ENCODE measurements at places on chromosomes 13 and 19. TPM values are rescaled to one million over a fixed set of nuclear protein-coding genes. Genes with fewer than 3 reads are reported as not detected.

DNA sequence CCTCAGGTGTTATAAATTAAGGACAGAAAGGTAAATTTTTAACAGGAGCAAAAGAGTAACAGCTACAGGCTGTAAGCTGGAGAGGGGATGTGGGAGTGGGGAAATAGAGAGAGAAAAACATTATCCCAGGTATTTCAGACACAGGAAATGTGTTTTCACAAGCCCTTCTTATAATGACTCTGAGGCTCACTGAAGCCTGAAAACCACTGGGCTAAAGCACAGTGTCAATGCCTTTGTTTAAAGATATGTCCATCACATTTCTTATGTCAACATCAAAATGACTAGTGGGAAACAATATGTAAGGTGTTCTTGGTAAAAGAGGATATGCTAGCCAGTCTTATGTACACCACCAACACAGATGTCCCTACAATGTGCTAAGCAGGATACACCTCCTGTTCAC lies 365.9 kb downstream of the FGF14 start:
- no peak for DNase-seq

ZNF541 gene
- 0.90 TPM for total RNA-seq

EHD2 gene
- 72.0 TPM for total RNA-seq

GRCh38 chr13:48738311-48738710 lies 84.6 kb downstream of the CYSLTR2 start:
- no peak for DNase-seq

DNA sequence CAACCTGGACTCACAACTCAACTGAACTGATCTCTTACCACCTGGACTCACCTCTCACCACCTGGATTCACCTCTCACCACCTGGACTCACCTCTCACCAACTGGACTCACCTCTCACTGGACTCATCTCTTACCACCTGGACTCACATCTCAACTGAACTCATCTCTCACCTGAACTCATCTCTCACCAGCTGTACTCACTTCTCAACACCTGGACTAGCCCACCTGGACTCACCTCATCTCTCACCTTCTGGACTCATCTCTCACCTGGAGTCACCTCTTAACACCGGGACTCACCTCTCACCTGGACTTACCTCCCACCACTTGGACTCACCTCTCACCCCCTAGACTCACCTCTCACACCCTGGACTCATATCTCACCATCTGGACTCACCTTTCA lies 7.3 kb upstream of the CASP14 start:
- no peak for DNase-seq

DNA sequence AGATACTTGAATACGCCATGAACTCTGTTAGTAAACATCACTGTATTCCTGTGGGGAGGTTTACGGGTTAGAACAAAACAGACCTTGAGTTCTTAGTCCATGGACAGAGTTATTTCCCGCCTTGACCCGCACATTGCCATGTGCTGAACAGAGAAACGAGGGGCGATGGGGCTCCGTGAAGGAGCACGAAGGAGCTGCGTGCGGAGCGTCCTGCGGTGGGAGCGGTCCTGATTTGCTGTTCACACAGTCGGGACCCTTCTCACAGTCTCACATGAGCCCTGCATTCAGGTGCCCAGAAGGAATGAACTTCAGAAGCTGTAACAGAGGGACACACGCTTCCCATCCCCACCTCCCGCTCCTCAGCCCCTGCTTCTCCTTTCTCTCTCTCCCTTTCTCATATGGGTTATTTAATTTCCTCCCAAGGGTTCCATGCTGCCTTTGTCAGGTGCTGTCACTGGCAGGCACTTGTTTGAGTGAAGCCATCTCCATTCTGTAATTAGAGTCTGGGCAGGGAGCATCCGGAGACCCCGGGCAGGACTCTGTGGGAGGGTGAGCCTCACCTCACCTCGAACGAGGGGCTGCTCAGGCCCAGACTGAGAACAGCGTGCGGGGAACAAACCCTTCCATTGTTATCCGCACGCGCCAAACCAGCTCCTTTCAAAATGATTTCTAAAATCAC lies 76.9 kb downstream of the TEX29 start:
- DNase-seq = no peak

- DNase-seq = no peak
Observed at GRCh38 chr13:59755632-59756290, 408.0 kb downstream of the DIAPH3 start.

PSG2 gene
- not detected for total RNA-seq

GRCh38 chr19:16625163-16625958 lies 2.6 kb downstream of the MED26 start:
- no peak for DNase-seq

PDE4C gene
- total RNA-seq = not detected

GRCh38 chr19:811506-812048 lies 10.2 kb downstream of the PLPPR3 start:
- no peak for DNase-seq

DNA sequence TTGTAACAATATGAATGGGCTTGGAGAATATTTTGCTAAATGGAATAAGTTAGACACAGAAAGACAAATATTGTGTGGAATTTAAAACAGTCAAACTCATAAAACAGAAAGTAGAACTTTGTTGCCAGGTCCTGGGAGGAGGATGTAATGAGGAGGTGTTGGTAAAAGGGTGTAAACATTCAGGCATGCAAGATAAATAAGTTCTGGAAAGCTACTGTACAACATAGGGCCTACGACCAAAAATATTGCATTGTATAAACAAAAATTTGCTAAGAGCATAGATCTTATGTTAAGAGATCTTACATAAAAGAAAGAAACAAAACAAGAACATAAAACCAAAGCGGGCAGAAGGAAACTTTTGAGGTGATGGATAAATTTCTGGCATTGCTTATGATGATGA lies 1907.8 kb upstream of the PCDH20 start:
- no peak for DNase-seq

C13orf42 gene
- not detected for total RNA-seq

DNA sequence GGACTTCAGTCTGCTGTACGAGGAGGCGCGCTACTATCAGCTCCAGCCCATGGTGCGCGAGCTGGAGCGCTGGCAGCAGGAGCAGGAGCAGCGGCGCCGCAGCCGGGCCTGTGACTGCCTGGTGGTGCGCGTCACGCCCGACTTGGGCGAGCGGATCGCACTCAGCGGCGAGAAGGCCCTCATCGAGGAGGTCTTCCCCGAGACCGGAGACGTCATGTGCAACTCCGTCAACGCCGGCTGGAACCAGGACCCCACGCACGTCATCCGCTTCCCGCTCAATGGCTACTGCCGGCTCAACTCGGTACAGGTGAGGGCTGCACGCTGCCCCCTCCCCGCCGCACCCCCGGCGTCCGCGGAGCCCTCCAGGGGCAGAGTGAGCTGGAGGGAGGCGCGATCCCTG lies 14.6 kb downstream of the KCTD15 start:
- DNase-seq = no peak

DNA sequence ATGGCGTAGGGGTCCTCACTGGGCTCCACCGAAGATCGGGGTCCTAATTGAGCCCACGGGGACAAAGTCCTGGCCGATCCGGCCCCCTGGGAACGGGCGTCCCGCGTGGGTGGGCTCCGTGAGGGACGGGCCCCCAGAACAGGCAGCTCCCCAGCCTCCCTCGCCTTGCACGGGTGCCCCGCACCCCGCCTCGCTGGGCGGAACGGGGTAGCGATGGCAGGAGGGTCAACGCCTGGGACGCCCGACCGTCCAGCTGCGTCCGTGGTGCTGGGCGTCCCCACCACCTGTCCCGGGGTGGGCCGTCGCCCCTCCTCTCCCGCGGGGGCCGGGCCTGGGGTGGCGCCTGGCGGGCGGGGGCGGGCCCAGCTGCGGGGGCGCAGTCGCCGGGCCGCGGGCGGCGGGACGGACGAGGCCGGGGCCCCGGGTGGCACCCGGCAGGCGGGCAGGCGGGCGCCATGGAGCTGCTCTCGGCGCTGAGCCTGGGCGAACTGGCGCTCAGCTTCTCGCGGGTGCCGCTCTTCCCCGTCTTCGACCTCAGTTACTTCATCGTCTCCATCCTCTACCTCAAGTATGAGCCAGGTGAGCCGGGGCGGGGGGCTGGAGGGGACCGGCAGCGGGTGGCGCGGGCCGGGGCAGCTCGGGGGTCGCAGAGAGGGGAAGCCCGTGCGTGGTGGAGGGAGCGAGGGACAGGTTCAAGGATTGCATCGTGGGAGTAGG lies at the start of gene TMEM38A:
TSS of gene TMEM38A (plus strand) at position 377 of the 717 bp plus-strand sequence. CDS start at position 456, 79 bp downstream.
- peak; percentile 26 for DNase-seq

DNA sequence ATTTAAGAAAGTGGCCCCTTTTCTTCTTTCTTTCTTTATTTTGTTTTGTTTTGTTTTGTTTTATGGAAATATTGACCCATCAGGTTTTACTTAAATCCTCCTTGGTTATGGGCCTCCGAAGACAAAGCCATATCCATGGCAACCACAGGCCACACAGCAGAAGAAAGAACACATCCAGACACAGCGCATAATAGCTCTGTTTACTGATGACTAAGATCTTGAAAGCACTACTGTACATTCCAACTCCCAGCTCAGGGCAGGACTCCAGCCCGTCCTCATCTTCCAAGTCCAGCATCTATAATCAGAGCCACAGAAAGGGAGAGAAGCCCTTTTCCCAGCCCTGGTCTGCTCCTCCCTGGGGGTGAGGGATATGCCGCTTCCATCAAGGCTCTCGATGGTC lies 84.3 kb downstream of the NUFIP1 start:
- peak; percentile 75 for DNase-seq

GRCh38 chr13:98072476-98072875 lies 70.4 kb upstream of the FARP1 start:
- DNase-seq = no peak

DNA sequence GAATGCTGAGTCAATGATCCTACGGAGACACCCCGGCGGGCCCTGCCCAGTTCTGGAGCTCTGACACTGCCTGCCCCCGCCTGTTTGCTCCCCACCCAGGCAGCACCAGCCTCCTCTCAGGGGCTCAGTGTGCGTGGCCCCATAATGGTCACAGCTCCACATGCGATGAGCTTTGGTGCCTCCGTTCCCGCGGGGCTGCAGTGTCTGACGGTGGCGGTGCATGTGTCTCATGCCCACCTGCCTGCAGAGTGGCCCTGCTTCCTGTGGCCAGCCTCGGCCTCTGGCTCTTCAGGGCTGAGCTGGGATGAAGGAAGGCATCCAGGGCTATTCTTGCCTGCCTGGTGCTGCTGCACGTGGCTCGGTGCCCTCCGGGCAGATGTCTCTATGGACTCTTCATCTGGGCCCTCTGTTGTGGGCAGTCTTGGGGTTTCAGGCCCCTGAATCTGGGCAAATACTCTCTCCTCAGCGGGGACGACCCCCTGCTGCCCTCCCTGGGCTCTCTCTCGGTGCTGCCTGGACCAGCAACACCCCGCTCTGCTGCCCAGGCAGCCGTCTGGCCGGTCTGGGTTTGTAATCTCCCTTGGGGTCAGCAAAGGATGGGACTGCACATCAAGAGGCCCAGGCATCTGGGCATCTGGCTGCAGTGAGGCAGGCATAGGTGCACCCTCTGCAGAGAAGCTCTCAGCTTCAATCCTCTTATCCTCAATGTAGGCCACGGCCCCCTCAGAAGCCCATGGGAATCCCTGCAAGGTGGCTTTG lies 19.3 kb upstream of the TMEM255B start:
- no peak for DNase-seq

TTYH1 gene
- 1.9 TPM for total RNA-seq

SBK2 gene
- total RNA-seq = not detected

GRCh38 chr19:17379221-17379631 lies 2.1 kb upstream of the PLVAP start:
- DNase-seq = no peak

DNA sequence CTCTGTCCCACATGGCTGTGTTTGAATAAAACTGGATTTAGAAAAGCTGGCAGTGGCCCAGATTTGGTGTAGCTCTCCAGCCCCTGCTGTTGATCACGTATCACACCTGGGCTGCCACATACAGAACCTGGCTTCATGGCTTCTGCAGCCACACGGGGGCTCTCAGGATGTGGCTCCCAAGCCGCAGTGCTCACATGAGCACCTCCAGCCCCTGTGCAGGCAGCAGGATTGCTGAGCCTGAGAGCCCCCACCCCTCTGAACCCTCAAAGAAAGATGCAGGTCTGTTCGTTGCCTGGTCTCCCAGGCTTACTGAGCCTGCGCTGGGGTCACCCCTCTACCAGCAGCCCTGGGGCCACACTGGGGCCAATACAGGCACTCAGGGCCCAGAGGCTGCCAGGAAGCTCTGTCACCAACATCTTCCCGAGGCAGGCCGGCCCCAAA lies 2.7 kb downstream of the PLEKHF1 start:
- DNase-seq = no peak

COX7A1 gene
- total RNA-seq = 120 TPM

GPR18 gene
- total RNA-seq = not detected

ZNF77 gene
- 8.0 TPM for total RNA-seq

FGF14 gene
- total RNA-seq = 0.98 TPM

DNA sequence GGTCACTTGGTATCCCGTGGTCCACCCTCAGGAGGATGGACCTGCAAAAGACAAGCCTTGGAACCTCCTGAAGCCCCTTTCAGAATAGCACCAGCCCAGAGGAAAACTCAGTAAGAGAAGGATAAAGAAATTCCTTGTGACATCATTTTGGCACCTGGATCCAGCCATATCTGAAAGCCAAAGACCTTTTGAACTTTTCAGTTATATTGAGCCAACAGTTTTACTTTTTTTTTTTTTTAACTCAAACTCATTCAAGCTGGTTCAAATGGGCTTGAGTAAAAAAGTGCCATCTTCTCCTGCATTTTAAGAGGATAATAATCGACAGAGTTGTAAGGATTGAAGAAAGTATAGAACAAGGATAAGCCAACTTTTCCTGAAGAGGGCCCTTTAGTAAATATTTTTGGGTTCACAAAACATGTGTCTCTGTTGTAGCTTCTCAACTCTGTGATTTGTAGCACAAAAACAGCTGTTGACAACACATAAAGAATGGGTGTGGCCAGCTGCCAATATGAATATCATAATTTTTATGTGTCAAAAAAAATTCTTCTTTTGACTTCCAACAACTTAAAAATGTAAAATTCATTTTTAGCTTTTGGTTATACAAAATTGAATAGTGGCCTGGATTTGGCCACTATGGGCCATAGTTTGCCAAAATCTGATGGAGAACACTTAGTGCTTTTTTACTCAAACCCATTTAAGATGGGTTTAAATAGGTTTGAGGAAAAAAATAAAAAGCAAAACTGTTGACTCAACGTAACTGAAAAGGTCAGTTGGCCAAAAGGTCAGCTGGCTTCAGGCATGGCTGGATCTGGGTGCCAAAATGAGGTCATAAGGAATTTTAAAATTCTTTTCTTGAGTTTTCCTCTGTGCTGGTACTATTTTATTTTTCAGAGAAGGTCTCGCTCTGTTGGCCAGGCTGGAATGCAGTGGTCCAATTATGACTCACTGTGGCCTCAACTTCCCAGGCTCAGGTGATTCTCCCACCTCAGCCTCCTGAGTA lies 50.7 kb downstream of the ACSBG2 start:
- DNase-seq = no peak

GRCh38 chr19:34345947-34346351 lies 19.0 kb upstream of the GPI start:
- no peak for DNase-seq

DNA sequence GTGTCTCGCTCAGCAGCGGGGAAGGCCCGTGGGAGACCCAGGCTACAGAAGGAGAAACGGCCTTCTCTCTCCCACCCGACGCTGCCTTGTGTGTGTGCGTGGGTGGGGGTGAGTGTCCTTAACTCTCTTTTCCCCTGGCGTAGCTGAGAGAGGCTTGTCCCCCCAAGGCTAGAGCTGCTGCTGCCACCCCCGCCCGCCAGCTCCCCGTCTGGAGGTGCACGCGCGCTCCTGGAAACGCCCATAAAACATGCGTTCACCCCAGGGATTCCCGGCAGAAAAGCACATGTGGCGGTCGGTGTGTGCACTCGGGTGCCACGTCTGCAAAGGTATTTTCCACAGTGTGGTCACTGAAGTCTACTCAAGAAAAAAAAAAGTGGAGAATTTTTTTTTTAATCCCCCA lies 36.1 kb downstream of the GADD45B start:
- DNase-seq = no peak

C5AR2 gene
- total RNA-seq = 0.29 TPM

GRCh38 chr19:596263-596655 lies 6.6 kb downstream of the HCN2 start:
- no peak for DNase-seq

- DNase-seq = no peak
Observed at GRCh38 chr13:92727118-92727517, 499.5 kb upstream of the GPC6 start.

Measured in uterus (tissue), 4 donors.